GM18507 (cell line): ENCODE measurements at places on chromosomes 7 and 10.

GRCh38 chr10:30398193-30398592, 35.8 kb upstream of the MAP3K8 start:
- DNase-seq, result no peak

GRCh38 chr10:4546500-4546899, 279.5 kb upstream of the AKR1E2 start:
- DNase-seq, result no peak

GRCh38 chr10:96374985-96375830, 16.4 kb upstream of the OPALIN start:
- DNase-seq, result peak; percentile 77

DNA sequence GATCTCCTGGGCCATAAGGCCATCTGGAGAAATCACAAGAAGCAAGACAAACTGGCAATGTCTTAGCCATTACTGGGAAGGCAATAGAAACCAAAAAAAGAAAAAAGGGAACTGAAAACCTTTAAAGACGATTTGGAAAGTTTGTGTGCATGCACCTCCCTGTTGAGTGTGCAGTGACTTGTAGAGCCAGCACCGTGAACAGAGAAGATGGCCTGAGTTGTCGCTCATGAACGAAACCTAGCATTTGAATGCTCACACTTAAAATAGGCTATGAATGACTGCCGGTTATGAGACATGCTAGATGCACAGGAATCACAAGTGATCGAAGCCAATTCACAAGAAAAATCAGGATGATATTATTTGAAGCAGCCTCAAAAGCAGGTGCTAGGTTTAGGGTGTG, 151.3 kb upstream of the ADO start:
- DNase-seq, result no peak

DNA sequence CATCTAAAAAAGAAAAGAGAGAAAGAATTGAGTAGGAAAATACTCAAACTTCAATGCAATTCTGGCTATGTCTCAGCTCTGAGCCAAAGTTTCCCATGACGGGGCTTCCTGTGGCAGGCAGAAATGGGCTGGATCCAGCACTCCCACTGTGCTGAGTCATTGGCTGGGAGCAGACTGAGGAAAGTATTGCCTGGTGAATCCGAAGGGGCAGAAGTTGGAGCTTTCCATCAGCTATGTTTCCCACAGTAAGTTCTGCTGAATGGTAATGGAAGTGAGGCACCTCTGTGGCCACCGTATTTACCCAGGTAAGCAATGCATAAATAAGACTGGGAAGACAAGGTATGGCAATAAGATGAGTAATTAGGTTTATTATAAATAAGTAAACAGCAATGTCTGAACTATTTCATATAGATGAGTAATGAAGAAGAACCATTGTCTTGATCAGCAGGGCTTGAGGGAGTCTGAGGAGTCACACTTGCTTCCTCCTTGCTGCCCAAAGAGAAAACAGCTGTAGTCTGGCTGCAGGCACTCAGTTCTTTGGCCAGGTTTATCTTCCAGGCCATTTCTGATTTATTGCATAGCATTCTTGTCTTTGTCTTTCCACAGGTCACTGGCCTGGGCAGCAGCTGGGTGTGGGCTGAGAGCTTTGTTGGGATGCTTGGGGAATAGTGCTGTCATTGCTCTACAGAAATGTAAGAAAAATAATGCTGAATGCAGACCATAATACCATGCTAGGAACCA, 255.3 kb downstream of the DNAJB9 start:
- DNase-seq, result no peak

DNA sequence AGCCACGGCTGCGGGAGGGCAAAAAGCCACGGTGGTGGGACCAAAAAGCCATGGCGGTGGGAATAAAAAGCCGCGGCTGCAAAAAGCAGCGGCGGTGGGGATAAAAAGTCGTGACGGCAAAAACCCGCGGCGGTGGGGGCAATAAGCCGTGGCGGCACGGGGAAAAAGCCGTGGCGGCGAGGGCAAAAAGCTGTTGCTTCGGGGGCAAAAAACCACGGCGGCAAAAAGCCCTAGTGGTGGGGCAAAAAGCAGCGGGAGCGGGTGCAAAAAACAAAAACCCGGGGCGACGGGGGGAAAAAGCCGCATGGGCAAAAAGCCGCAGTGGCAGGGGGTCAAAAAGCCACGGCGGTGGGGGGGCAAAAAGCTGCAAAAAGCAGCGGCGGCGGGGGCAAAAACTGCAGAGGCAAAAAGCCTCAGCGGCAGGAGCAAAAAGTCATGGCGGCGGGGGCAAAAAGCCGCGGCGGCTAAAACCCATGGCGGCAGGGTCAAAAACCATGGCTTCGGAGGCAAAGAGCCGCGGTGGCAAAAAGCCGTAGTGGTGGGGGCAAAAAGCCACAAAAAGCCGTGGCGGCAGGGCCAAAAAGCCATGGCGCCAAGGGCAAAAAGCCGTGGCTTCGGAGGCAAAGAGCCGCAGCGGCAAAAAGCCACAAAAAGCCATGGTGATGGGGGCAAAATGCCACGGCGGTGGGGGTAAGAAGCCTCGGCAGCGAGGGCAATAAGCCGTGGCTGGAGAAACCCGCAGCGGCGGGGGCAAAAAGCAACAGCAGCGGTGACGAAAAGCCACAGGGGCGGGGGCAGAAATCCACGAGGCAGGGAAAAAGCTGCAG, 525.8 kb downstream of the ZNF33B start:
- no peak for DNase-seq

DNA sequence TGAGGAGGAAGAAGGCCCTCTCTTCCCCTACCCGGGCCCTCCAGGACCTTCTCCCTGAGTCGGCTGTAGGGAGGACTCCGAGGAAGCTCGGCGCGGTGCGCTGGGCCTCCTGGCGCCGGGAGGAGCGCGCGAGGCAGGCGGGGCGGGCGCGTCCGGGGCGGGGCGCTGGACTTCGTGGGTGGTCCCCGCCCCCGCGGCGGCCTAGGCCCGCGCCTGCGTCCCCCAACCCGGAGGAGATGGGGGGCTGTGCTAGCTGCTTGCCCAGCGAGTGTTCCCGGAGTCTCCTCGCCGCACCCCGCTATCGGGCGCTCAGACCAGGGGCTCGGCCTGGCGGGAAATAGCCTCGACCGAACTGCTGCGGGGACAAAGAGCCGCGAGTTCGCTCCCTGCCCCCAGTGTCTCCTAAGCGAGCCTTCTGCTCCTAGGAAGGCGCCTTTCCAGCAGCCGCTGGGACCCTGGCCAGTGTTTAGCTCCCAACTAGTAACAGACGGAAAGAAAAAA, 19.2 kb upstream of the SMO start:
- DNase-seq, result no peak

DNA sequence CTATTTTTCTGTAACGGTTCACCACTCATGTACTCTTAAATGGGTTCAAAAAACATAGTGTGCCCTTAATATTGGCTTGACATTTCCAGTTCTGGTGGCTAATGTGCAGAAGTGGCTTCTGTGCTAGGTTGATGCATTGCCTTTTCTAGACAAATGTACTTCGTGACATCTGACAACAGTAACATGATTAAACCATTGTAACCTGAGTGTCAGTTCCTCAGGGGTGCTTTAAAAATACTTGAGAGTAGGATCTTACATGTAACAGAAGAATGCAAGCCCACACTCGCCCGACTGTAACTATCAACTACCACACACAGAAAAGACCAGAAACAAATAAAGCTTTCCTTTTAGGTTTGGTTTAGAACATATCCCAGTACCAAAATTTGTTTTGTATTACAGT, 393.4 kb upstream of the NFE2L3 start:
- DNase-seq, result no peak

DNA sequence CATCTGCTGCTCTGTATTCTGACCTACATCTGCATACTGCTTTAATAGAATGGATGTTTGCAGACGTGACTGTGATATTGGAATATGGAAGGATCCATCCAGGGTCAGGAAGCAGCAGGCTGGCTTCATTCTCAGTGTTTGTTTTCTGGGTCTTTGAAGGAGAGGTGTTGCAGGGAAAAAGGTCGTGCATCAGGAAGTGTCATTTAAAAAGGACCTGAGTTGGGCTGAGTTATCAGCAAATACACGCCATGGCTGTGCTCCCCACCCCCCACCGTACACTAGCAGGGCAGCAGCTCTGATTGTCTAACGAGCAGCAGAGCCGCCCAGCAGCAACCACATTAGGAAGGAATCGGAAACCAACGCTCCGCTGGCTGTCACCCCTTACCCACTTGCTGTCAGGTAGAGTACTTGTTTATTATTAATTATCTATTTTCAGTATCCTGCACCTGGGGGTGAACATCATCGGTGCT, 63.1 kb upstream of the STEAP1B start:
- DNase-seq, result no peak

DNA sequence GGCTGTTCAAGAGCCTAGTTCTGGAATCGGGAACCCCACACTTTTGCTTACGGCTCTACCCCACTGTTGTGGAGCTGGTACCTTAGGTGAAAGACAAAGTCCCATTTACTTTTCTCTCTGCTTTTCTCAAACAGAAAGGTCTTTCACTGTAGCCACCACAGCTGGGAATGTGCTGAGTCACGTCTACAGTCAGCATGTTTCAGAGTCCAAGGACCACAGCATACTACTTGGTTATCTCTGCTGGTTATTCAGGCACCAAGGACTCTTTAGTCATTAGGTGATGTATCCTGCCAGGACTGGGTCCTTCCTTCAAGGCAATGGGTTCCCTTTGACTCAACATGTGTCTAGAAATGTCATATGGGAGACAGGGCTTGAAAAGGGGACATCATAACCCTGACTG, 266.8 kb upstream of the STEAP1 start:
- DNase-seq, result no peak

GRCh38 chr7:66239467-66239856, 34.3 kb downstream of the TPST1 start:
- DNase-seq, result no peak

DNA sequence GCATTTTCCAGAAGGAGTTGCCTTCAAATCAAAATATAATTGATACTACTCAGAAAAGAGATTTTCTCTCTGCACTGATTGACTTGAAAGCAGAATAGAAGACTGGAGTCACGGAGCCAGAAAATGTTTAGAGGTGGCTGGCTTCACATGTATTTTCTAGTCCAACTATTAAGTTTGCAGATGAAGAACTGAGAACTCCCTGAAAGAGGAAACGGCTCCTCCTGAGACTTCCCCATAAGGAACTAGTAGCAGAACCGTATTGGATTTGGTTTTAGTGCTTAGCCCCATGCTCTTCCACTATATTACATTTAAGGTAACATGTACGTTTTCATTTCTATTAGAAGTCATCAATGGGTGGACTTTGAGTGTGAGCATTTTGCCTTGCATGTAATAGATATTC, 946.3 kb downstream of the CNTNAP2 start:
- no peak for DNase-seq

DNA sequence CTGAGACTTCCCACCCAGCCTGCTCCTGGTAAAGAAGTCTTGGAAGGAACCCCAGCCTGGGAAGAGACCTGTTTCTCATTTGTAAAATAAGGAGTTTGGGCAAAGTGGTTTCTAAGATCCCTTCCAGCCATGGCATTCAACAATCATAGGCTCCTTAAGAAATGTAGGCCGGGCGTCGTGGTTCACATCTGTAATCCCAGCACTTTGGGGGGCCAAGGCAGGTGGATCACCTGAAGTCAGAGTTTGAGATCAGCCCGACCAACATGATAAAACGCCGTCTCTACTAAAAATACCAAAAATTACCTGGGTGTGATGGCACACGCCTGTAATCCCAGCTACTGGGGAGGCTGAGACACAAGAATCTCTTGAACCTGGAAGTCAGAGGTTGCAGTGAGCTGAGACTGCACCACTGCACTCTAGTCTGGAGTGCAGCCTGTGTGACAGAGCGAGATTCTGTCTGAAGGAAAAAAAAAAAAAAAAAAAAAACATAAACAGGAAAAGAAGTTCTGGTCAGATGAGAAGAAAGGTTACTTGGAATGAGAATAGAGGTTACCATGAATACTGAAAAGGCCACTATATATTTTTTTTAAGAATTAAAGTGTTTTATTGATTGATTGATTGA, 15.9 kb downstream of the DLG5 start:
- DNase-seq, result no peak

GRCh38 chr10:51273574-51273973, 199.3 kb downstream of the PRKG1 start:
- DNase-seq, result no peak

DNA sequence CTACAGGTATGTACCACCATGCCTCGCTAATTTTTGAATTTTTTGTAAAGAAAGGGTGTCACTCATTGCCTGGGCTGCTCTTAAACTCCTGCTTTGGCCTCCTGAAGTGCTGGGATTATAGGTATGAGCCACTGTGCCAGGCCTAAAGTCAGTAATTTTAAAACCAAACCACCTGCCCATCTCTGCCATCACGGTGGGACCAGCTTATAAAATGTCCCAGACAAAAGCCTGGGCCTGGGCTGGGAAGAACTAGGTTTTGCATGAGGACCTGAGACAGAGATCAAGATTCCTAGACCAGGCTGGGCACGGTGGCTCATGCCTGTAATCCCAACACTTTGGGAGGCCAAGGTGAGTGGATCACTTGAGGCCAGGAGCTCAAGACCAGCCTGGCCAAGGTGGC, 395.6 kb downstream of the CALN1 start:
- no peak for DNase-seq

DNA sequence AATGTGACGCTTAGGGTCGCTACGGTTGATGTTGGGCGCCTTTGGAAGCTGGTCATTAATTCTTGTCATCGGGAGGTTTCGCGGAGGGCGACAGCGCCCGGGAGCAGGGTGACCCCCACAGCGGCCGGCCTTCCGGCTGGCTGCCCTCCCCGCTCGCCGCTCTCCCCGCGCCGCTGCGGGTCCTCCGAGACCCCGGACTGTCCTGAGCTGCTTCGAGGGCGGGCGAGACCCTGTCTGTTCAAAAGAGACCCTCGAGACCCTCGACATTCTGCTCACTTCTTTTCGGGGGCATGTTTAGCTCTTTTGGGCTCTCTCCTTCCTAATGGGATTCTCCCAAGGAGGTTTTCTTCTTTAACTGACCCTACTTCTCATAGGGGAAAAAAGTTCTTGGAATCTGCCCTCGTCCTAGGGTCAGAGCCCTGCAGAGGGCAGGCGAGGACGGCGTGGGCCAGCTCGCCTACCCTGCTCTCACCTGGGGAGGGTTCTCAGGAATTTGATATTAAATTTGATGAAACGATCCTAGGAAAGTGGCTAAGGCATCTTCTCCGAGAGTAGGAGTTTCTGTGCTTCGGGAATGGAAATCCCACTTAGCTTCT, 257.0 kb downstream of the OTUD1 start:
- no peak for DNase-seq
